ENCODE measurements at places on chromosomes 7 and 10. TPM values are rescaled to one million over a fixed set of nuclear protein-coding genes. Genes with fewer than 3 reads are reported as not detected.

DNA sequence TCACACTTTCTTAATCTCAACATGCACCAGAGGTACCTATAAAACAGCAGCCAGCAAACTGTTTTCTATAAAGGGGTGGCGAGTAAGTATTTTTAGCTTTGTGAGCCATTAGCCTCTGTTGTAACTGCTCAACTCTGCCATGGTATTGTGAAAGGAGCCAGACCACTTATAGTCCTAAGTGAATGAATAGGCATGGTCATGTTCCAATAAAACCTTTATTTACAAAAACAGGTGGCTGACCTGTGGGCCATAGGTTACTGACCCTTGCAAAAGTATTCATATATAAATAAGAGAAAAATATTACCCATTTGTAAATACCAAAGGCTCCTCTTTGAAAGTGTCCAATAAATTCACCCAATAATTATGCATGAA is 50.3 kb downstream of the ICA1 start:
- no peak overlapping the region for H3K27ac ChIP-seq
- no peak overlapping the region for H3K4me3 ChIP-seq
- H3K4me1 ChIP-seq, result no peaks in the 10 kb centered on the region
- no peak for DNase-seq
- no peaks in the 10 kb centered on the region for H3K27me3 ChIP-seq
- H3K36me3 ChIP-seq, result no peaks in the 10 kb centered on the region

GRCh38 chr7:118731854-118732253 is 507.4 kb downstream of the ANKRD7 start:
- no peaks in the 10 kb centered on the region for H3K4me1 ChIP-seq
- H3K27me3 ChIP-seq, result no peaks in the 10 kb centered on the region
- H3K36me3 ChIP-seq, result no peaks in the 10 kb centered on the region
- no peak for DNase-seq

Gene ERVW-1
- total RNA-seq, result not detected

Gene GIMAP4
- 0.27 TPM for total RNA-seq

Gene SSC4D
- not detected for total RNA-seq

- H3K27ac ChIP-seq, result no peak overlapping the region
- H3K4me1 ChIP-seq, result no peaks in the 10 kb centered on the region
- no peaks in the 10 kb centered on the region for H3K36me3 ChIP-seq
- no peak for DNase-seq
- H3K4me3 ChIP-seq, result no peak overlapping the region
- H3K27me3 ChIP-seq, result no peaks in the 10 kb centered on the region
Observed at GRCh38 chr7:8205537-8205936, 56.4 kb downstream of the ICA1 start.

Gene SAP25
- 51.7 TPM for total RNA-seq

DNA sequence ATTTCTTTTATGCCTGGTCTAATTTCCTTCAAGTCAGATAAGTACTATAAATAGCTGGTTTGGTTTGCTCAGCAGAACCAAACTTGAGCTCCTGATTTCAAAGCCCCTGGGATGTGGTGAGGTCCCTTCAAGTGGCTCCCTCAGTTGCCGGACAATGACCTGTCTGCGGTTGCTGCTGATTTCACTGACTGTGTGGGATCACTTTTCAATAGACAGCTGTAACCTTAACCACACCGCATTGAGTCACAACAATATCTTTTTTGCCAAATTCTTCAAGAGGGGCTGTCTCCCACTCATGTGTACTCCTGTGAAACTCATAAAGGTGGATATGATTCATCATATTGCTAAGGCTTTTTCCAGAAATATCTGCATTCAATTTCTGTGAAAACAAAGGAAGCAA is 23.1 kb upstream of the ITGA8 start:
- no peak overlapping the region for H3K27ac ChIP-seq
- DNase-seq, result no peak
- no peaks in the 10 kb centered on the region for H3K36me3 ChIP-seq
- no peaks in the 10 kb centered on the region for H3K27me3 ChIP-seq
- no peaks in the 10 kb centered on the region for H3K4me1 ChIP-seq
- no peak overlapping the region for H3K4me3 ChIP-seq

Gene FAM237B
- not detected for total RNA-seq

DNA sequence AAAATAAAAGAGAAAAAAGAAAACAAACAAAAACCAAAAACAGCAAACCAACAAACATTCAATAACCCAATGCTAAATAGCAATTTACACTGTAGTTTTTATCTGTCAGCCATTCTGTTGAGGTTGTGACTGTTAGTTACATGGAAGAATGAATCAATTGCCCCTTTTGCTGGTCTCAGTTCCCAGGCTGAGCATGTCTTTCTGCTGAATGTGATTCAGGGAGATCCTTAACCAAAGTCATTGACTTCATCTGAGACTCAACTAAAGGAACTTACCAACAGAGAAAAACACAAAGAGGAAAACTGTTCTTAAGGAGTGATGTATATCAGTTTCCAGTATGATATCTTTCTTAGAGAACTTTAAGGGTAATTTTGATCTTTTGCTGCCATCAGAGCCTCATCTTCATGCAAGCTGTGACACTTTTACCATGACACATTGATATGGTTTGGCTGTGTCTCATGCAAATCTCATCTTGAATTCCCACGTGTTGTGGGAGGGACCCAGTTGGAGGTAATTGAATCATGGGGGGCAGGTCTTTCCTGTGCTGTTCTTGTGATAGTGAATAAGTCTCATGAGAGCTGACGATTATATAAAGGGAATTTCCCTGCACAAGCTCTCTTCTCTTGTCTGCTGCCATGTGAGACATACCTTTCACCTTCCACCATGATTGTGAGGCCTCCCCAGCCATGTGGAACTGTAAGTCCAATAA is 469.8 kb downstream of the KIF20B start:
- no peaks in the 10 kb centered on the region for H3K4me1 ChIP-seq
- H3K27ac ChIP-seq, result no peak overlapping the region
- no peaks in the 10 kb centered on the region for H3K36me3 ChIP-seq
- H3K27me3 ChIP-seq, result no peaks in the 10 kb centered on the region

DNA sequence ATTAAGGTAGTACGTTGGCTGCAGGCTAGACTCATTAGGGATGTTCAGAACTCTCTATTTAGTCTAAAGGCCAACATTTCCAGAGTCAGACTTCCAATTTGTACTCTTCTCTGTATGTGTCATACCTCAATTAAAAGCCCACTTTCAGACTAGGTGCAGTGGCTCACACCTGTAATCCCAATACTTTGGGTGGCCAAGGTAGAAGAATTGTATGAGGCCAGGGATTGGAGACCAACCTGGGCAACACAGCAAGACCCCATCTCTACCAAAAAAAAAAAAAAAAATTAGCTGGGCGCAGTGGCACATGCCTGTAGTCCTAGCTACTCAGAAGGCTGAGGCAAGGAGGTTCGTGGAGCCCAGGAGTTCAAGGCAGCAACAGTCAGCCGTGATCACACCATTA is 190.7 kb upstream of the KAT6B start:
- H3K27ac ChIP-seq, result no peak overlapping the region
- H3K36me3 ChIP-seq, result peaks cover 22% of the 10 kb centered on the region
- H3K27me3 ChIP-seq, result no peaks in the 10 kb centered on the region
- no peak overlapping the region for H3K4me3 ChIP-seq
- H3K4me1 ChIP-seq, result no peaks in the 10 kb centered on the region

Gene ANKRD30A
- not detected for total RNA-seq

- no peak overlapping the region for H3K4me3 ChIP-seq
- no peak for DNase-seq
- H3K27me3 ChIP-seq, result no peaks in the 10 kb centered on the region
- no peaks in the 10 kb centered on the region for H3K36me3 ChIP-seq
Observed at GRCh38 chr10:32605787-32606186, 159.8 kb downstream of the CCDC7 start.

- H3K4me1 ChIP-seq, result no peaks in the 10 kb centered on the region
- no peak overlapping the region for H3K4me3 ChIP-seq
- no peaks in the 10 kb centered on the region for H3K27me3 ChIP-seq
- no peaks in the 10 kb centered on the region for H3K36me3 ChIP-seq
Observed at GRCh38 chr10:71429929-71430328, 33.2 kb downstream of the CDH23 start.

DNA sequence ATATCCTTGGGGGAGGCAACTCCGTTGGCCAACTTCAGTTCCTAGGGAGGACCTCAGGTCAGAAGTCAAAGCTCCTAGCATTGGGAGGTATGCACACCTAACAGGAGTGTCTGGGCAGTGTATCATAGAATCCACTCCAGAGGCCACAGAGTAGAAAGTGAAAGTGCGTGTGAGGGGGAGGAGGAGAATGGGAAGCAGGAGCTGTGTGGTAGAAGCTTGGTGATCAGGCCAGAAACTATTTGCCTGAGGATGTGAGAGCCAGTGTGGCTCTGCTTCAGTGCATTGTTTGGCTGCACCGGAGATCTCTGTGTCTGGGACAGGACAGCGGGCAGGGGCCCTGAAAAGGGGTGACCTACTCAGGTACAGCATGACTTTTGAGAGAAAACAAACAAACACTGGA is 557.4 kb upstream of the VSTM2A start:
- no peak overlapping the region for H3K4me3 ChIP-seq
- no peaks in the 10 kb centered on the region for H3K27me3 ChIP-seq
- no peak for DNase-seq

- H3K4me1 ChIP-seq, result peaks cover 14% of the 10 kb centered on the region
- H3K4me3 ChIP-seq, result no peak overlapping the region
- no peaks in the 10 kb centered on the region for H3K36me3 ChIP-seq
- no peak overlapping the region for H3K27ac ChIP-seq
- DNase-seq, result no peak
- peaks cover 33% of the 10 kb centered on the region for H3K27me3 ChIP-seq
Observed at GRCh38 chr10:81875467-81876252, 666 bp downstream of the NRG3 start.

GRCh38 chr7:23893176-23893941 is 183.3 kb downstream of the STK31 start:
- no peak overlapping the region for H3K4me3 ChIP-seq
- H3K4me1 ChIP-seq, result no peaks in the 10 kb centered on the region
- no peaks in the 10 kb centered on the region for H3K36me3 ChIP-seq
- DNase-seq, result no peak
- no peaks in the 10 kb centered on the region for H3K27me3 ChIP-seq
- no peak overlapping the region for H3K27ac ChIP-seq

DNA sequence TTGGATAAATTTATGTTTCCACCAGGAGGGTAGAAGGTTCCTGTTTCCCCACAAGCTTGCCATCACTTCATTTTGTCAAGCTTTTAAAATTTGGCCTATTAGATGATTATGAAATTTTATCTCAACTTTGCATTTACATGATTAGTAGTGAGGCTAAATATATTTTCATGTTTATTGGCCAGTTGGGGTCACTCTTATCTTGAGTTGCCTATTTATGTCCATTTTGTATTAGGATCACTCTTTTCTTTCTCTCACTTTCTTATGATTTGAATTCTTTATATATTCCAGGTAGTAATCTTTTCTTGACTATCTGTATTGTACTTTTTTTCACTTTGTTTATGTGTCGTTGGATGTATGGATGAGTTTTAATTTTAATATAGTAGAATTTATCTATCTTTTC is 218.6 kb upstream of the SLC26A5 start:
- no peak overlapping the region for H3K27ac ChIP-seq
- no peaks in the 10 kb centered on the region for H3K27me3 ChIP-seq
- no peak for DNase-seq

Gene HOXA13
- total RNA-seq, result not detected

GRCh38 chr7:128124786-128125185 is 93.5 kb upstream of the LRRC4 start:
- DNase-seq, result no peak
- H3K27me3 ChIP-seq, result no peaks in the 10 kb centered on the region
- no peak overlapping the region for H3K27ac ChIP-seq
- H3K36me3 ChIP-seq, result no peaks in the 10 kb centered on the region
- H3K4me3 ChIP-seq, result no peak overlapping the region
- H3K4me1 ChIP-seq, result peaks cover 5% of the 10 kb centered on the region

DNA sequence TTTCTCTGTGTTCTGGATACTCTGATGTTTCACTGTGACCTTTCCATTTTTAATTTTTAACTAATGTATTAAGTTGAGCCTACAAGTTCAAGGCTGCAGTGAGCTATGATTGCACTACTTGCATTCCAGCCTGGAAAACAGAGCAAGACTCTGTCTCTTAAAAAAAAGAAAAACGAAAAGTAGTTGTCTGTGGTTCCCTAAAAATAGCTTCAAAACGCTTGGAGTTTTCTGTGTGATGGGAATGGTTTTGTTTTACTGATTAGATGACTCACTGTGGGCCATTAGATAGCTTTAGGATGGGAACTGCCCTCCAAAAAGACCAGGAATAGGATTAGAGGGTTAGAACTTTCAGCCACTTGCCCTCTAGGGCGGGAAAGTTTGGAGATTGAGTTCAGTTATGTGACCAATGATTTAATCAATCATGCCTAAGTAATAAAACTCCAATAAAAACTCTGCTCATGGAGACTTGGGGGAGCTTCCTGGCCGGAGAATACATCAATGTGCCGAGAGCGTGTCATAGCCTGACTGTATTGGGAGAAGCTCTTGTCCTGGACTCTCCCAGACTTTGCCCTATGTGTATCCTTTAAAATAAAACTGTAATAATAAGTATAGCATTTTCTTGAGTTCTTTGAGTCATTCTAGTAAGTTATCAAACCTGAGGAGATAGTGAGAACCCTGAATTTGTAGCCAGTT is 147.1 kb downstream of the LYZL1 start:
- H3K36me3 ChIP-seq, result no peaks in the 10 kb centered on the region
- no peaks in the 10 kb centered on the region for H3K4me1 ChIP-seq
- no peaks in the 10 kb centered on the region for H3K27me3 ChIP-seq

Gene CBLL1
- 49.9 TPM for total RNA-seq

DNA sequence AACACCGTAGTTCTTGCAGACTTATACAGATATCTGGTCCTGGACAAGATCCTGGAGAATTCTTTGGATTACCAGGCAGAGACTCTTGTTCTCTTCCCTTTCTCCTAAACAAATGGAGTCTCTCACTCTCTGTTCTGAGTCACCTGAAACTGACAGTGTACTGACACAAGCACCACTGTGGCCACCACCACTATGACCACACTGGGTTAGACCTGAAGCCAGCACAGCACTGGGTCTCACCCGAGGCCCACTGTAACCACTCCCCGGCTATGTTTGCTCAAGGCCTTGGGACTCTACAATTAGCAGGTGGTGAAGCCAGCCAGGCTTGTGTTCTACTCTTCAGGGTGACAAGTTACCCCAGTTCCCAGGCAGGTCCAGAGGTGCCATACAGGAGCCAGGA is 22.8 kb downstream of the SLC39A12 start:
- no peaks in the 10 kb centered on the region for H3K4me1 ChIP-seq
- H3K27ac ChIP-seq, result no peak overlapping the region
- DNase-seq, result no peak
- no peaks in the 10 kb centered on the region for H3K27me3 ChIP-seq

Gene NANOS1
- 0.69 TPM for total RNA-seq

- no peak overlapping the region for H3K4me3 ChIP-seq
- no peak overlapping the region for H3K27ac ChIP-seq
- DNase-seq, result no peak
- no peaks in the 10 kb centered on the region for H3K36me3 ChIP-seq
- no peaks in the 10 kb centered on the region for H3K4me1 ChIP-seq
Observed at GRCh38 chr10:114561008-114561523, 97.0 kb downstream of the ABLIM1 start.

- no peak for DNase-seq
- H3K36me3 ChIP-seq, result peaks cover 23% of the 10 kb centered on the region
- peak overlapping the region; percentile 70 for H3K27ac ChIP-seq
- no peaks in the 10 kb centered on the region for H3K27me3 ChIP-seq
- H3K4me3 ChIP-seq, result no peak overlapping the region
Observed at GRCh38 chr7:139043823-139044812, 8.3 kb upstream of the ZC3HAV1L start.
